ENCODE measurements at places on chromosomes 2 and 18.

- no peak for DNase-seq
Observed at GRCh38 chr2:193276988-193277387, 1082.3 kb upstream of the TMEFF2 start.

- no peak for DNase-seq
Observed at GRCh38 chr2:75634945-75635344, 11.6 kb upstream of the MRPL19 start.

DNA sequence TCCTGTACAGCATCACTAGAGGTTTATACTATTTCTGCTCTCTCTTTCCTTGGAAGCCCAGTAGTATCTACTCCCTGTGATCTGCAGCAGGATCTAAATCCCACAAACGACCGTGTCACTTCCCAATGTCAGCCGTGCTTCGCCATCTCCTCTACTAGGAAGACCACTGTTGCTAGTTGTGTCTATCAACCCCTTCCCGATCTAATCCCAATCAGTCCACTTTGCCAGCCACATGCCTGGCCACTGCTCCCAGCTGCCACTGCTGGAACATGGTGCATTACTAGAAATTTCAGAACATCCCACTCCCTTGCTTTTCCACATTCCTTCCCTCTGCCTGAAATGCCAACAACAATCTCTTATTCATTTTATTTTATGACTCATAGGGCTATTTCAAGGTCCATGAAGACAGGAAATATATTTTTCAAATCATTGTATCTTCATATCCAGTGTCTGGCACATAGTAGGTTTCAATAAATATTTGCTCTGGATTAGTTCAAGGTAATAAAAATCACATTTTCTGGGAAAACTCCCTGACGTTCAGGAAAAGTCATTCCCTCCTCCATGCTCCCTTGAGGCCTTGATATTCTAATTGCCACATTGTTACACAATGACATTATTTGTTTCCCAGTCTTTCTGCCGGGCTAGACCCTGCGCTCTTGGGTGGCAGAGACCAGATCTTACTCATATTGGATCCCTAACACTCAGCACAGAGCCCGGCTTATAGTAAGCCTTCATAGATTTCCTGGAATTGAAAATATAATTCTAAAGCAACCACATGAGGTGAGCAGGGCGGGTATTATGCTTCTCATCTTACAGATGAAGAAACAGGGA is 2.1 kb upstream of the TRIB2 start:
- no peak for DNase-seq

DNA sequence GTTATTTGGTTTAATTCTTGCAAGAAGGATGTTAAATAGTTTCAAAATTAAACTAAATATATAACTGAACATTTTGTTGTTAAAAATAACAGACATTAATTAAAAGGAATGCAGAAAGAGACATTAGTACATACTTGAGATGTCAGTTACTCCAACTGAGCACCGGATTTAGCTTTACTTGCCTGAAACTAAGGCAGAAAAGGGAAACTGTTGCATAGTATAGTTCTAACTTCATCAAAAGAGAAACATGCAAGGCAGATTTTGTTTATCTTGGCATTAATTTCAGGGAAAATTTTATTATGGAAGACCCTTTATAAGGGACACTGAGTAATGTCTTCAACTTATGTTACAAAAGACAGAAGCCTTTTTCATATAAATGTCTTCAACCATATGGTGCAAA is 218.3 kb downstream of the STK39 start:
- DNase-seq, result no peak

DNA sequence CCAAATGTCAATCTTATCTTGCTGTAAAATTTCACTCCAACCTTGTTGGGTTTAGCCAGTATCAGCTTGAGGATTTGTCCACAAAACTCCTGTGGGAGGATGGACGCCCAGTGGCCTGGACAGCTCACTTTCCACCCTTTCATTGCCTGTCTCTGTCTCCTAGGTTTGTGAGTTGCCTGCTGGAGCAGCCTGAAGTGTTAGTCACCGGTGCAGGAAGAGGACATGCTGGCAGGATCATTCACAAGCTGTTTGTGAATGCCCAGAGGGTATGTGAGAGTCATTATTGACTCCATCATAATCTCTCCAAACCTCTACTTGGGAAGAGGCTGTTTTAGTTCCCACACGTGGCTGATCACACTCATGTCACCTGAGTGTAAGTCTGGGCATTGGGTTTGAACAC is 112.3 kb downstream of the RAB3GAP1 start:
- DNase-seq, result no peak

DNA sequence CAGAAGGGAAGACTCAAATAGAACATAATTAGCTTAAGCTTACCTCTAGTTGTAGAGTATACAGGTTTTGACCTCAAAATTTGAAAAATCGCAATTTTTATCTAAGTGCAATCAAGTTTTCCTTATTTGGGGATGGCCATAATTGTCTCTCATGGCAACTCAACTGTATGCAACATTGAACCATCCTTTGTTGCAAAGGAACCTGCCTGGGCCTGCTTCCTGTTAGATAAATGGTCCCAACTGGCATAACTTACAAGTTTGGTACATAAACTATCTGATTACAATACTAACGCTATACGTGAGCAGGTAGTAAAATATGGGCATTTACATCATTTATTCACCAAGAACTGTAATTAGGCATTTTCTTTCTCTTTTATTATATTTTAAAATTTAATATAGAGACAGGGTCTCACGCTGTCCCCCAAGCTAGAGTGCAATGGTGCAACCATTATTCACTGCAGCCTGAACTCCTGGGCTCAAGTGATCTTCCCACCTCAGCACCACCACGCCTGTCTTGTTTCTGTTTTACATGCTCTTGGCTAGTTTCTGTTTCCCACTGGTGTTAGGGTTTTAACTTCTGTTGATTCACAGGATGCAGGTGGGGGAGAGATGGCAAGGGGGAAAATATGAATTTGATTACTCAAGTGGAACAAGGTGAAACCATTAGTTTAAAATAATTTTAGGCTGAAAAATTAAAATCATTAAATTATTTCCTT is 55.3 kb upstream of the B3GNT2 start:
- no peak for DNase-seq

DNA sequence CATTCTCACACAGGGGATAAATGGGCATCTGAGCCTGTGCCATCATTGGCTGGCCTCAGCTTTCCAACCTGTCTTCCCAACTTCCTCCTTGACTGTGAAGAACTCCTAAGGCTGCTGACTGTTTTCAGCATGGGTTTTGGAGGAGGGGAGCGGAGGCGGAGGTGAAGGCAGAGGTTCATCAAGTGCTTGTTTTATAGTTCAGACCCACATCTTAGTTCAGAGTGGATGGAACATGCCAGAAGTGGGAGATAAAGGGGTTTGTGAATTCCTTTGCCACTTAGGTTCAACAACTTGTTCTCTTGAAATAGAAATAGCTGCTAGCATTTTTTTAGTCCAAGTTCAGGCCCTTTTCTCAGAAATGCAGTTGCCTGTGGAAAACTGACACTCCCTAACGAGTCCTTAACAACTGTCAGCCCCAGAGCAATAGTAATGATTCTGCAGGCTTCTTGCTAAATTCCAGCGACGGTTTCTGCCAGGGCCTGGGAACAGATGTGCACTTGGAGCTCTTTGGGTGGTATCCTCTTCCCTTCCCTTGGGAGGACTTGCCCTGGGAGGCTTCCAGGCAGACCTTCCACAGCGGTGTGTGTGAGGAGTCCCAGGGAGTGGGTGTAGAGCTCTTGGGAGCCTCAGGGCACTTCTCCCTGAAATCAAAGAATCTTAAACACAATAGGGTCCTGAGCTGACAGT is 30.1 kb upstream of the ITGA6 start:
- DNase-seq, result no peak

- no peak for DNase-seq
Observed at GRCh38 chr2:116487336-116487735, 1327.2 kb upstream of the DDX18 start.
